Motor neuron (in vitro differentiated cells): ENCODE measurements at places on chromosomes 3 and 15. TPM values are rescaled to one million over a fixed set of nuclear protein-coding genes. Genes with fewer than 3 reads are reported as not detected.

Gene CPLX3
- 0.32 and 0.52 TPM in 2 replicates for total RNA-seq

DNA sequence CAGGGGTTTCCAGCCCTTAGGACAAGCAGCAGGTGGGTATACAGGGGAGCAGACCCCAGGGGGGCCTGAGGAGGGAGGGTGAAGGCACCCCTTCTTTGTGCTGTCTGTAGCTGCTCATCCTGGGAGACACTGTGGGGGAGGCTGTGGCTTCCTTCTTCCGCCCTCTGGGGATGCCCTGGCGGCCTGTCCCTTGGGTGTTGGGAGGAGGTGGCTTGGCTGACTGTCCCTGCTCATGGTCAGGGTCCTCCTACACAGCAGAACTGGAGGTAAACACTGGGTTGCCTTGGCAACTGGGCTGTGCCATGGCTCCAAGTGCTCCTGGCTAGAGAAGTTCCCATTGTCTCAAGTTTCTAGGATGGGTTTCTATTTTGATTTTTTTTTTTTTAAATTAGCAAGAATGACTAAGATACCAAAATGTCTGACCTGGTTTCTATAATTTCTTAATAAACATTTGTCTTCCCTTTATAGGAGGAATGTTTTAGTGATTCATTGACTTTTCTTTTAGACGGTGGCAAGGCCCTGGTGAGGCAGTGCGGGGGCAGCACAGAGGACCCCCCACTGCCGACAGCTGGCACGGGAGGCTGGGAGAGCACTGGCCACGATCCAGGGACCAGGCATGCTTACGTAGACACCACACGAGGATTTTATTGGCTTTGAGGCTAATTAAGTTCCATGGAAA is 12.4 kb downstream of the KLF13 start:
- peak; percentile 83 for ATAC-seq

DNA sequence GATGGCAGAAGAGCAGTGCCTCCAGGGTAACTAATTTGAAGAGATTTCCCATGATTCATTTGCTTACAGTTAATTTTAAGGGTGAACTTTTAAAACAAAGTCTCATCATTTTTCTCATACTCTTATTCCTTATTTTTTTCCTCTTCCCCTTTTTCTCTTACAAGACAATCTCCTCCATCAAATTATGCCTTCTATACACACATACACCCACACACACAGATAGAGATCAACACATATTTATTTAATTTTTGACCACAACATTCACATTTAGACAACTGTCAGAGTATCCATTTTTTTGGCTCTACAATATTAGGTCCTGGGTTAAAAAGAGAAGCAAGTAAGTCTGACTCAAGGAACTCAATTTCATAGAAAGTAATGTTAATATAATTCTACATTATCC is 37.6 kb downstream of the AAGAB start:
- no peak for ATAC-seq

Gene CHRM5
- 0.53 and 0.57 TPM in 2 replicates for total RNA-seq

Gene CALML4
- total RNA-seq, result 2.4 and 2.5 TPM in 2 replicates

Gene CD96
- total RNA-seq, result 0.10 TPM in 1 of 2 replicates, not detected in the other

- ATAC-seq, result no peak
Observed at GRCh38 chr3:22542311-22542710, 660.8 kb upstream of the UBE2E2 start.

DNA sequence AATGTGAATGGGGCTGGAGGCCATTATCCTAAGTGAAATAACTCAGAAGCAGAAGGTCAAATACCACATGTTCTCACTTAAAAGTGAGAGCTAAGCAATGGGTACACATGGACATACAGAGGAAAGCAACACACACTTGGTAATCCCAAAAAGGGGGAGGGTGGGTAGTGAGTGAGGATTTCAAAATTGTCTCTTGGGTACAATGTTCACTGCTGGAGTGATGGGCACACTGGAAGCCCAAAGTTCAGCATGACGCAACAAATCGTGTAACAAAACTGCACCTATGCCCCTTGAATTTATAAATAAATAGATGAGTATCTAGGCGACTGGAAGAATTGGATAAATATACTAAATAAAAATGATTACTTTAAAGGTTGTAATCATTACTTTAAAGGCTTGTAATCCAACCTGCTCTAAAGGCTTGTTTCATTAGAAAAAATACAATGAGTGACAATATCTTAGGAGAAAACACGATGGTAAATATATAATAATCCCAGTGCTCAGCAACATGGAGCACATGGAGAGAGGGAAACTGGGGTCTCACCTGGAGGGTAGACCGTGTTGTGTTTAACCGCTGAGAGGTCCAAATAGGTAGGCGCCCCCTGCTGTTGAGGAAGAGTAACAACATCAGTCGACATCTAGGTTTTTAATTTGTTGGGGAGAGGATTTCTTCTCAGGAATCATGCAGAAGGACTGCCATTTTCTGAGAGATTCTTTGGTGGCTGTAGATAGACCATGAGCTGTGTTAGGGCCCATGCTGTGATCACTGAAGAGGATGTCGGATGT is 78.5 kb upstream of the ROBO1 start:
- no peak for ATAC-seq

DNA sequence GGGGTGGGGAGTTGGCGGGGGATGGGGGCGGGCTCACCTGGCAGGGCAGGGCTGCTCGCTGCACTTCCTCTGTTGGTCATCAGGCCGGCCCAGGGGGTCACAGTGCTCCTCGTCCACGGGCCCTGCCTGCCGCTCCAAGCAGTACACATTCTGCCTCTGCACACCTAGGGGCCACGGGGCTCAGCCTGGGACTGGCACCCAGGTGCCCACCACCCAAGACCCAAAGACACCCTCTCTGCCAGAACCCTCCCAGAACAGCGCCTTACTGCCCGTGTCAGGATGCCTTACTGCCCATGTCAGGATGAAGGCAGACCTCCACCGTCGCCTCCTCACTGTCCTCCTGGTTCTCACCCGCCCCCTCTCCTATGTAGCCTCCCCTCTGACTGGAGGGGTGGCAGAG is 43.2 kb downstream of the ADAMTS7 start:
- ATAC-seq, result no peak

- no peak for ATAC-seq
Observed at GRCh38 chr3:98784666-98785600, 21.8 kb downstream of the ST3GAL6 start.

GRCh38 chr15:74820056-74820455 is 6.4 kb upstream of the CPLX3 start:
- no peak for ATAC-seq

DNA sequence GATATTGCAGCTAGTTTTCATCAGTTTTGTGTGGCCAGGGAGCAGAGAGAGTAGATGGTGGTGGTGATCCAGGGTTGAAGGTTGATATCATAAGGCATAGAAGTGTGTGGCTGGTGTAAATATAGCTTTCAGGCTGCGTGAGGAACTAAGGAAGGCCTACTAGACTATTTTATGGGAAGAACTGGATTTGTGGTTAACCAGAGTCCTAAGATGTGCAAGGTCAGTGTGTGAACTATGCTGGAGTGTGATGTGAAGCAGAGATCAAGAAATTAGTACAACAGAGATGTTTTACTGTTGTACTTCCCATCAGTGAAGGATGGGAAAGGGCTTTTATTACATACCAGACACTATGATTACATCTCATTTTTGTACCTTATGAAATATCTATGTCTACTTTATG is 41.5 kb downstream of the MAPK6 start:
- no peak for ATAC-seq

- no peak for ATAC-seq
Observed at GRCh38 chr3:87576752-87577151, 300.4 kb upstream of the POU1F1 start.
